ENCODE measurements at places on chromosomes 6 and 20. TPM values are rescaled to one million over a fixed set of nuclear protein-coding genes. Genes with fewer than 3 reads are reported as not detected.

DNA sequence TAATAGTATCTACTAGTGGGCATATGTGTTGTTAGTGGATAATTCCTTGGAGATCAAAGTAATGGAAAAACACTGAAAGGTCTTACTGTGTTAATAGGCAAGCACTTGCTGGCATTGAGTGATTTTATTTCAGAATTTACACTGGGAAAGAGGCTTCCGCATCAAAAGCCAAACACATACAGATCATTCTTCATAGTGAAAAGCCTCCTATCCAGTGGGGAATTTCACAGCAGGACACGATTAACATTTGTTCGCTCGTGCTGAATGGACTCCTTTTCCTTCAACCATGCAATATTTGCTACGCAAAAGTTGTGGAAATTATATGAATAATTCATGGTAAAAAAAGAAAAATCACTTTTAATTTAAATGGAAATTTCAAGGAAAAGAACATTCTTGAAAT is 26.4 kb downstream of the GABRR1 start:
- DNase-seq, result no peak

Gene CALHM4
- total RNA-seq, result not detected

GRCh38 chr6:20630617-20631548 is 96.6 kb downstream of the CDKAL1 start:
- no peak for DNase-seq

GRCh38 chr20:44182135-44182765 is 4.7 kb downstream of the JPH2 start:
- DNase-seq, result no peak

Gene PLCB4
- 13.0 TPM for total RNA-seq

Gene ZSCAN31
- 17.4 TPM for total RNA-seq

DNA sequence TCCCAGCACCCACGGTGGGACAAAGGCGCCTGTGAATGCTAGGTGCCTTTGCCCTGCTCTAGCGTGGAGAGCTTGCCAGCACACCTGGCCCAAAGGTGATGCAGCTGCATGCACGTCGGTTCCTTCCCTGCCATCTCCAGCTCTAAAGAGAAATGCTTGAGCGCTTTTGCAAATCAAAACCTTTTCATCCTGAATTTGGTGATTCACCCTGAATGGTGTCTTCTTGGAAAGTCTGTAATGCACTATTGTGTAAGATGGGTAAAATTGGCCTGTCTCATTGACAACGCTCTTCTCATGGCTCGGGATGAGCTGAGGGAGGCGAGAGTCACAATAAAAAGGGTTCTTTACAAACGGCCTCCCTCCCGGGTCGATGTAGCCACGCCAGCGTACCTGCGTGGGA is 103.1 kb upstream of the ID4 start:
- no peak for DNase-seq

GRCh38 chr6:34985236-34985635 is 96.2 kb downstream of the ANKS1A start:
- DNase-seq, result no peak

Gene SCRT2
- total RNA-seq, result not detected

DNA sequence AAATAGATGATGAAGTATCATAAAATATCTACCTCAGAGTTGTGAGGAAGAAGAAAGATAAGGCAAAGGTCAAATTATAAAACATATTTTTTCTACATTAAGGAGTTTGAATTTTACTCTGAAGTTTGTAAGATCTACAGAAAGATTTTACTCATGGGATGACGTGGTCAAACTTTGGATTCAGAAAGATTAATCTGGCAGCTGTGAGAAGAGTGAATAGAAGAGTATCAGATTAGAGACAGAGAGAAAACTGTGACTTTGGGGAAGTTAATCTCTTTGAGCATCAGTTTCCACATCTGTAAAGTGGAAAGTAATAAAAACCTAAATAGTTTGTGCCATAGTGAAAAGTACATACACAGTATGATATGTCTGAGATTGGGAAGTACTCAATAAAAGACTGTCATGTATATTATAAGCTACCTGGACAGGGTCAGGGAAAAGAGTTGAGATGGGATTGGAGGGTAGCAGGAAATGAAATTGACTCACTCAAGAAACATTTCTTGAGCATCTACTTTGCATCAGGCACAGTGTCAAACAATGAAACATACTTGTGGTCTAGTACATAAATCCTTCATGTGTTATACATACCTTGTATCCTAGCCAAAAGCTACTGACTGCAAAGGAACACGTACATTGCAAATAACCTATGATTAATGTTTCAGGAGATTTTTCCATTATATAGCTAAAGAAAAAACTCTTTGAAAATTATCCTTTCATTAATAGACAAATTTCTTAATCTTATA is 222.1 kb downstream of the TMEM200A start:
- DNase-seq, result no peak

DNA sequence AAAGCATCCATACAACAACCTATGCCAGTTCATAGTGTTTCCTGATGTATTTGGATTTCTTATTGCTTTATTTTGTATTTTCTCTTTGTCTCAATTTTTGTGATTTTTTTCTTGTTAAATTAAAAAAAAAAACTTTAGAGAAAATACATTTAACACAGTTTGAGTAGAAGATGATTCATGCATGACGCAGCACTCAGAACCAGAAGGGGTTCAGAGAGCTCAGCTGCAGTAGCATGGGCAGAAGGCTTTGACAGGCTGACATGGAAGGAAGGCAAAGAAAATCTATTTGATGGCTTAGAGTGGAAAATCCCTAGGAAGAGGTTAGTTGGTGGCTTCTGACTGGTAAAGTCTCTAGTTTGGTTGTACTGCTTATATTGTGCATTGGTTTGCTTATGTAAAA is 207.2 kb upstream of the STXBP5 start:
- DNase-seq, result no peak

Gene PLTP
- total RNA-seq, result 100.0 TPM

Data from breast epithelium (tissue), 4 donors.